Stimulated activated CD4-positive, alpha-beta T cell treated with anti-CD3 and anti-CD28 coated beads, Interleukin-4, amount 100 ng/mL, for 24 hours (primary cell): ENCODE measurements at places on chromosomes 3 and 15.

GRCh38 chr15:63052077-63052841, 9.7 kb downstream of the TPM1 start:
- DNase-seq = no peak

GRCh38 chr15:80620931-80621330, 74.2 kb upstream of the ABHD17C start:
- DNase-seq = no peak

GRCh38 chr3:98457543-98457942, 5.5 kb upstream of the OR5K1 start:
- DNase-seq = no peak

DNA sequence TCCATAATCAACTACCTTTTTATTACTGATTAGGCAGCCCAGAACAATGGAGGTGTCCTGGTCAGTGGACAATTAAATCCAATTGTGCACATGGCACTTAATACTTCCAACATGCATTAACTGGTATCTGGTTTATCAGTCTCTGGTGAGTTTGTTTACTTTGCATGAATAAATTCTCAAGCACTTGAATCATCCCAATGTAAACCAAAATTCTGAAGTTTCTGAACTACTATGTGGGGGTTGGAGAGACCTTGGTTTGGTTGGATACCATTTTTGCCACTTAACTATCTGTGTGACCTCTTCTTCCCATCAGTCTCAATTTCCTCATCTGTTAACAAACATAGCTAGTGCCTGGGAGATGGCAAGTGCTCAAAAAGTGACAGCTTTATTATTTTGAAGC, 70.5 kb upstream of the MAP4 start:
- DNase-seq = no peak

GRCh38 chr3:154310840-154311239, 13.4 kb downstream of the DHX36 start:
- no peak for DNase-seq

DNA sequence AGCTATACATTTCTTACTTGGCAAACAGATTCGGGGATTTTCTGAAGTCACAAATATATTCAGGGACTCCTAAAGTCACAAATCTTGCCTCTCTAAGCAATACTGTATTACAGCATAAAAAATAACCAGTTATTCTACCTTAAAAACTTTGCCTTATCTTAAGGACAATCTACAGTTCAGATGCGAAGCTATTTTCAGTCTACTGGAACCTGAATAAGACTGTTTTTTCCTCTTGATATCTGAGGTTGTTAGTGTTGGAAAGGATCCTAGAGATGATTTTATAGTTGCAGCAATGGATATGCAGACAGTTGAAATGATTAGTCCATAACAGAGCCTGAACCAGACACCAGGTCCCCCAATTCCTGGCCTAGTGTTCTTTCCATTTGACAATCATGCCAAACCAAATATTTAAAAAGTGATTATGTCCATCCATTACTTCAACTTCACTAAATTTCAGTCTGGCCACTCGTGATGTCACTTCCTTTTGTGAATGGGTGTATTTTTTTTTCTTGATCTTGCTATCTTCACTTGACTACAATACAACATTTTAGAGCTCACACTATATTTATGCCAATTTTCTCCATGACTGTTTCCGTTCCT, 1.8 kb downstream of the HDGFL3 start:
- no peak for DNase-seq

DNA sequence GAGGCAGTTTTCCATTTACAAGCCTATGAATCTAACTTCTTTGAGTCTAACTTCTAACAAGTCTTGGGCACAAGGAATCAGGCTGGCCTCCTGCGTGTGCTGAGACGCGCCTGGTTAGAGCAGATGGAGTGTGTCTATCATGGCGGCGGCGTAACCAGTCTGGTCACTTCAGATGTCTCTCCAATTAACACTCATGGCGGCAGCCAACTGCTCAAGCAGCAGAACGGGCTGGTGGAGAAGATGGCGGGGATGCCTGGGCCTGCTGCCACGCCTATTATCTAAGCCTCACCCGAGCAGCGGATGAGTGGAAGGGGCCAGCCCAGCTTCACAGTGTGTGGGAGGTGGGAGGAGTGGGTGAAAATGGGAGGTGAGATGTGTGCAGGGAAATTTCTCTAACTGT, 246.4 kb upstream of the TPRG1 start:
- no peak for DNase-seq

- no peak for DNase-seq
Measured at GRCh38 chr3:107994181-107994580, 96.7 kb downstream of the CD47 start.

- DNase-seq = no peak
Measured at GRCh38 chr15:52421029-52421428, 107.7 kb downstream of the MYO5A start.

GRCh38 chr3:23590424-23591273, 215.1 kb upstream of the UBE2E1 start:
- DNase-seq = no peak

GRCh38 chr15:31272558-31273257, 53.9 kb upstream of the KLF13 start:
- DNase-seq = peak; percentile 1

GRCh38 chr15:73941871-73942635, 15.8 kb downstream of the LOXL1 start:
- DNase-seq = no peak

DNA sequence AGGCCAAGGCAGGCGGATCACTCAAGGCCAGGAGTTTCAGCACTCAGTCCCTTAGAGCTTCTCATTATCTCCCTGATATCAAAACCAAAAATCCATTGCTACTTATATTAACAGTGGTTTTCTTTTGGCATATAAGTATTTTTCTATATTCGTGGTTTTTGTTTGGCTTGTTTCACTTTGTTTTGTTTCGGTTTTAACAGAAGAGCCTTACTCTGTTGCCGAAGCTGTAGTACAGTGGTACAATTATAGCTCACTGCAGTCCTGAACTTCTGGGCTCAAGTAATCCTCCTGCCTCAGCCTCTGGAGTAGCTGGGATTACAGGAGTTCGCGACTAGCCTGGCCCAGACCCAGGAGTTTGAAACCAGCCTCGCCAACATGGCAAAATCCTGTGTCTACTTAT, 42.5 kb upstream of the ARHGEF26 start:
- DNase-seq = no peak

DNA sequence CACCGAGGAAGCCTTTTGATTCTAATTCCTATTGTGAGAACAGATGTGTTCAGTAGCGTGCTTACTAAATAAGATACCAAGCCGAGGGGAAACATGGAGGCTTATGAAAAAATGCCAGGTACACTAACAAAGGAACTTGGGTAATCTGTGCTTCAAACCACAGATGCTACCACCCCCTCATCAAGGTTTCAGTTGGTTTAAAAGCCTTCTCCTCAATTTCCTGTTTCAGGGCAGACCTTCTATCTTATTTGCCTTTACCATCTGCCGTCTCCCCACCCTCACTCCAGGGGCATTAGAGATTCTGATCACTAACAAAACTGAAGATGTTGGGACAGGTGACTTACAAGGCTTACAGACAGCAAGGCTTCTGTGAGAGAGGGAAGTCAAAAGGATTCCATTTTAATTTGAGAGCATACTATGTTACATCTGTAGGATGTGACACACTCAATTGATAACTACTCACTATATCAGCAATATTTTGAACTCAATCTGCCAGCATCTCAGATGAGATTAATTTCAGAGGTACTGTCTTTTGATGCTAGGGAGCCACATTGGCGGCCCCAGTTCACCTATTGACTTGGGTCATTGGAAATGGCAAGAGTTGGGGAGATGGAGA, 60.6 kb upstream of the PLCL2 start:
- DNase-seq = peak; percentile 37

GRCh38 chr15:52558196-52558595, 10.6 kb downstream of the ARPP19 start:
- peak; percentile 72 for DNase-seq

DNA sequence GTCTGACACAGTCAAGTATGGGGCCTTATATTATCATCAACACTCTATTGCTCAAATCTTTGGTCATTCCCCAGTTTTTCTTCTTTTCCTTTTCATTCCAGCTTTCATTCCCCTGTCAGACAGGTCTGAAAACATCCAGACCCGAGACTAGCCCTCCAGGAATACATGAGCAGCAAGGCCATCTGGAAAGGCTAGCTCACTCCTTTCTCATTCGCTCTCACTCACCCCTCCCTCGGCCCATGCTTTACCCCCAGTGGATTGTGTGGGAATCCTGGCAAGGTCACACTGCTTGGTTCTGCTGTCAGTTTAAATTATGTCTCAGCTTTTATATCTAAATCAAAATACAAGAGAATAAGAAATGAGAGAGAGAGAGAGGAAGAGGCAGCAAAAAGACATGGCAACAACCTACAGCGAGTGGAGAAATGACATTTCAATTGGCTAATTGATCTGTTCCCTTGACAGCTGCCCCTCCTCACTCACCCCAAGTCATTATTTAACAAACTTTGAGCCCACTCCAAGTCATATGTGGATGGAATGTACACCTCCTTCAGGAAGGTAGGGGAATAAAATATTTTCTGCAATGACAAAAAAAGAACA, 962.2 kb downstream of the TUSC7 start:
- no peak for DNase-seq

DNA sequence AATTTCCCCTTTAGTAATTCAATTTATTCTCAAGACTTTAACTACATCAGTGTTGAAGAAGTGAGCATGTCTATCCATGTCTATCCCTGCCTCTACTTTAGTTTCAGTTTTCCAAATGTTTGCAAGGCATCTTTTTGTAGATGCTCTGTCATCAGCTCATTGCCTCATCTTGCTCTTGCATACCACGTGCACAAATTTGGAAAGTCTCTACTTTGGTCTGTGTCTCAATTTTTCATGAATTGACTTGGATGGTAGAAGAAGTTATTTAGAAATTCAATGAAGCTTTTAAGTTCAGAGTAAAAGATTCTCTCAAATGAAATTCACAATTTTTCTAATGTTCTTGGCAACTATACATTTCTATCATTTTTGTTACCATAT, 55.3 kb downstream of the CLDN1 start:
- DNase-seq = no peak

DNA sequence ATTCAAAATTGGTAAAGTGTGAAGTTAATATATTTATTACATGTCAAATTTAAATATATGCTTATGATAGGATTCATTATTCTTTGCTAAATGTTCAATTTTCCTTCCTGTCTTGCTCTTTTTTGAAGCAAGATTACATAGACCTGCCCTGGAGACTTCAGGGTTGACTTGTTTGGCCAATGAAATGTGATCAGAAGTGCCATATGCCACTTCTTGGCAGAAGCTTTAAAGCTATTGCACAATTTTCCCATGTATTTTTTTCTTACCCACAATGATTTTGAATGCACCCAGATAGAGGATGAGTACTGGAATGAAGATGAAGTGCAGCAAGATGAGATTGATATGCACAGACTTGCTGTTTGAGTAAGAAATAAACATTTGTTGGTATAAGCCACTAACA, 406.3 kb upstream of the BCHE start:
- no peak for DNase-seq

DNA sequence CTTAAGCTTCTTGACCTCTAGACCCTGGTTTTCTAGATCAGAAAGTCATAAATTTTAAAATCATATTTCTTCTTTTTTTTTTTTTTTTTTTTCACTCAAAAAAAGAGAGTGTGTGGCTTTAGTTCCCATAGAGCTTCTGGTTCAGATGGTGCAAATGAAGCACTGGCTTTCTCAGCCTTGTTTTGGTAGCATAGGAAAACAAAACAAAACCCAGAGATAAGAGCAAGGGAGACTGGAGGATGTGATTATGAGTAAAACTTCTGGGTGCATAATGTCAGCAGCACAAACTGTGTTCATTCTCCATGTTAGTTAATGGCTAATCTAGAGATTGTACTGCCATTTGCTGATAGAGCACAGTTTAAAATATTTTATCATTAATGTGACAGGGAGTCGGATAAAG, 55.4 kb downstream of the RARB start:
- DNase-seq = no peak

DNA sequence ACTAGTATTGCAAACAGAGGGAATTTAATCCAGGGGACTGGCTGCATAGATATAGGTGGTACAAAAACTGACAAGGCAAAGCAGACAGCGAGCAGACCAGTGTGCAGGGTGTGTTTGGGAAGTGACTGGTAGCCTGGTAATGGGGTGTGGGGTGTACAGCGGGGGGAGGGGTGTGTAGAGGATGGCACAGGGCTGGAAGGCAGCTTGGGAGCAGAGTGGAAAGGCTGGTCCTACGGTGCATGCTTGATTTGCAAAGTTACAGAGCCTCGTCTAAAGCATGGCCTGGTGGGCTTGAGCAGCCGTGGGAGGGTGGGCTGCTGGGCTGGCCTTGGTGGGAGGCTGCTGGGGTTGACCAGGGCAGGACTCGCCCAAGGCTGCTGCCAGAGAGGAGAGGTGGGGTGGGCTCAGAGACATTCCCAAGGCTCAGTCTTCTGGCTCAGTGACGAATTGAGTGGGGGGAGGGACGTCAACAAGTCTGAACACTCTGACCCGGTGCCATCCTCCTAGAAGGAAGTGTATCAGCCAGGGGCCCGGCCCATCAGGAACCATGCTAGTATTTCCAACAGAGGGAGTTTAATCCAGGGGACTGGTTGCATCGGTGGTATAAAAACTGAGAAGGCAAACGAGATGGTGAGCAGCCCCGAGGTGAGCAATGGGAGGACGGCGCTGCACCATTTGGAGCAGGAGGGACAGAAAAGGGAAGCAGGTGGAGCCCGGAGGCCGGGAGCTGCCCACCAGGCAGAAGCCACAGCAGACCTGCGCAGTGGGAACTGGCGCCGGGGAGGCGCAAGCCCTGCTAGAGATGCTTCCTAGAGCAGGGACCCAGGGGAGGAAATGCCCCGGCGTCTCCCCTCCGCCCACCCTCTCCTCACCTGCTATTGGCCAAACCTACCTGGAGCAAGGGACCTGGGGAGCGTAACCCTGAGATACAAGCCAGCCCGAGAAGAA, 29.2 kb downstream of the CPN2 start:
- no peak for DNase-seq

DNA sequence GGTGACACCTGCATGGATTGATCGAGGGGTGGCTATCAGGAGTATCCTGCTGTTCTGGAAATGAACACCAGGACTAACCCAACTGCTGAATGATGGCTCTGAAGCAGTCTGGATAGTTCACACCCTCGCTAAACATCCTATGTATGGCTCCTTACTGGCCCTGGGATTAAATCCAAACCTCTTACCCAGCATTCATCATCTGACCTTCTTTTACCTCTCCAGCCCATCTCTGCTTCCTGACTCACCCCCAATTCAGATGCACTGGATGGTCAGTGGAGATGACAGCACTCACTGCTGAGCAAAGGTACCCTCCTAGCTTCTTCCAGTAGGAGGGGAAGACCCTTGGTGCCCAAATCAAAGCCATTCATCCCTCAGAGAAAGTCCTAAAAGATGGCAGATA, 235.2 kb upstream of the TRIM42 start:
- no peak for DNase-seq

DNA sequence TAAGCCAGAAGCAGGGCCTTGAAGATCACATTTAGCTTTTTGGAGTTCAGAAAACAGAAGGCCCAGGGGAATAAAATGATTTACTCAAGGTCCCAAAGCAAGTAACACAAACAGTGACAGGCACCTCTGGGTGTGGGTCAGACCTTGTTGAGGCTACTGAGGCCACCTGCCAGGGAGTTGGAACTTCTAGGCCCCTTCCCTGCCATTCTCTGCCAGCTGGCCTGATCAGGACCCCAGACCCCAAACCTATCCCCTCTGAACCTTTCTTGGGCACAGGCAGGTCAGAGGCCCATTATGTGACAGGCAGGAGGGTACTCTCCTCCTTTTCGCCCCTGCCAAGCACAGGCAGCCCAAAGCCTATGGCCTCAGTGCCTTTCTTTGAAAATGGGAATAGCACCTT, 49.4 kb upstream of the ATP2B2 start:
- DNase-seq = no peak
